CD8-positive, alpha-beta memory T cell (primary cell): ENCODE measurements at places on chromosomes 4 and X.

DNA sequence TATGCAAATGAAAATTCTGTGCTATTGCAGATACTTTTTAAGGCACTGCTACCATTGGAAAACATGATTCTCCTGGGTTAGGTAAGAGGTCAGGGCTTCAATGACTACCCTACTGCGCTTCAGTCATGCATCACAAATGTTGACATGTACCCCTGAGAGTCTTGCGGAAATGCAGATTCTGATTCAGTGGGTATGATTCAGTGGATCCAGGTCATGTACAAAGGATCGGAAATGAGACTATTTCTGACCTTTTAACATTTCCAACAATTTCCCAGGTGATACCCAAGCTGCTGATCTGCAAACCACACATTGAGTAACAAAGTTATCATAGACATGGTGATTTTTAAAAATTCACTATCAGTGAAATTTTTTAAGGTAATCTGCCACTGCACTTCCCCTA is 62.6 kb downstream of the DDX53 start:
- DNase-seq = no peak
- H3K36me3 ChIP-seq = no peaks in the 10 kb centered on the region
- no peaks in the 10 kb centered on the region for H3K4me1 ChIP-seq
- no peaks in the 10 kb centered on the region for H3K27me3 ChIP-seq
- H3K4me3 ChIP-seq = no peak overlapping the region
- H3K27ac ChIP-seq = no peak overlapping the region

- no peak overlapping the region for H3K4me3 ChIP-seq
- H3K27me3 ChIP-seq = no peaks in the 10 kb centered on the region
- no peak for DNase-seq
- H3K4me1 ChIP-seq = peaks cover 3% of the 10 kb centered on the region
Observed at GRCh38 chr4:36348403-36348938, 67.1 kb downstream of the DTHD1 start.

- H3K4me3 ChIP-seq = no peak overlapping the region
- no peak overlapping the region for H3K27ac ChIP-seq
- no peaks in the 10 kb centered on the region for H3K4me1 ChIP-seq
- no peaks in the 10 kb centered on the region for H3K27me3 ChIP-seq
Observed at GRCh38 chr4:179804440-179804839, 2362.2 kb upstream of the AGA start.

DNA sequence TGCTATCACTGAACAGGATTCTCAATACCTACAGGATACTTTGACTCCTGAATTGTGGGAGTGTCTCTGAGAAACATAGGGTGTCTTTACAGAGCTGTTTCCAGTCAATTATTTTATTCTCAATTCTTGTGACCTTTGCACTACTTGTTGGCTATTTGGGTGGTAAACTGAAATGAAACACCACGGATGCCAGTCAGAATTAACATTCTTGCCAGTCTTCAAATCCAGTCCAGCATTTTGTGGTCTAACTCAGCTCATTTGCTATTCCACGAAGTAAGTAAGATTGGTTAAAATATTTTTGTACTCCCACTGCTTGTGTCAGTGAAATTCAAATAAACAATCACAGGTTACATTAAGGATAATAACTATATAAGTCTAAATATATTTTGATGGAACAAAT is 197.9 kb downstream of the ANKRD50 start:
- H3K4me1 ChIP-seq = no peaks in the 10 kb centered on the region
- no peak overlapping the region for H3K27ac ChIP-seq
- H3K27me3 ChIP-seq = no peaks in the 10 kb centered on the region

GRCh38 chr4:117692538-117692937 is 341.7 kb upstream of the NDST3 start:
- DNase-seq = no peak
- no peaks in the 10 kb centered on the region for H3K36me3 ChIP-seq
- no peak overlapping the region for H3K4me3 ChIP-seq

DNA sequence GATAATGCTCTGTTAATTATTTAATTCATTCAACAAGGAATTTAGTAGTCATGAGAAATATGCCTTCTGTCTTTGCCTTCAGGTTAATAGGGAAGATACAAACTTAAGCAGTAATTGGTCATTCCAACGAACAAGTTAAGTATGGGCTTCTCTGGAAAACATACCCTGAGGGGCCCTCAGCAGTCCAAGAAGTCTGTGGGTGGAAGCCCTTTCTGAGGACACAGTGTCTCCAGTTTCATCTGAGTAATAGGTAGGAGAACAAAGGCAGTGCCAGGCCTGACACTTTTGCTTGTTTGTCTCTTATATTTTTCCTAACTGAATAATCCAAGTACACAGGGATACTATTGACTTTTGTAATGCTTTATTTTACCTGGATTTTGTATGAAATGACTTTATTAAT is 262.5 kb downstream of the FBXW7 start:
- no peak overlapping the region for H3K27ac ChIP-seq
- no peak for DNase-seq
- no peak overlapping the region for H3K4me3 ChIP-seq

DNA sequence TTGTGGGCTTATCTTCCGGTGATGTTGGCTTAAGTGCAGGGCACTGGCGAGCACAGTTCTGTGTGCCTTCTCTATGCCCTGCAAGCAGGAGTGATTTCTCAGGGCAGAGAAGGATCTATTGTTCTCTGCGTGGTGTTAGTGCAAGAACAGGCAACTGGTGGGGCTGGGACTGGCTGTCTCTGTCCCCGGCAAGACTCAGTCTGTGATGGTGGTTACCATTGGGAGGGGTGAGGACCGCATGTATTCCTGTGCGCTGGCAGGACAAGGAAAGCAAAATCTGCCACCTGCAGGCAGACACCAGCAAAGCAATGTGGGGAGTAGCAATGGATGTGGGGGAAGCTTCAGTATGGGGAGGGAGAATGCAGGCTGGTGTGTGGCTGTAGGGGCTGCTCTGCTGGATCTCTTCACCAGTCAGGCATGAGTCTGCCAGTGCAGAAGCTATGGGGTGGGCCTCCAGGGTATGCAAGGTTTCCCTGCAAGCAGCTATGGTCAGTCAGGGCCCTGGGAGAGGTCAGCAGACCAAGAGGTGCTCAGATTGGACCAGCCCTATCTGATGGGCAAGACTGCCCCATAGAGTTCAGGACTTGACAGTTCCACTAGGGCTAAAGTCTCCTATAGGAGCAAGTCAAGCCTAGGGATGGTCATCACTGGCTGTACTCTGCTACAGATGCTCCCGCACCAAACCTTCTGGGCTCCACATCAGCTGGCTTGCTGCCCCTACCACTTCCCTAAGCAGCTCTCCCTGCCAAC is 16.8 kb downstream of the PF4 start:
- DNase-seq = no peak
- H3K4me3 ChIP-seq = no peak overlapping the region
- H3K27ac ChIP-seq = no peak overlapping the region
- no peaks in the 10 kb centered on the region for H3K36me3 ChIP-seq

DNA sequence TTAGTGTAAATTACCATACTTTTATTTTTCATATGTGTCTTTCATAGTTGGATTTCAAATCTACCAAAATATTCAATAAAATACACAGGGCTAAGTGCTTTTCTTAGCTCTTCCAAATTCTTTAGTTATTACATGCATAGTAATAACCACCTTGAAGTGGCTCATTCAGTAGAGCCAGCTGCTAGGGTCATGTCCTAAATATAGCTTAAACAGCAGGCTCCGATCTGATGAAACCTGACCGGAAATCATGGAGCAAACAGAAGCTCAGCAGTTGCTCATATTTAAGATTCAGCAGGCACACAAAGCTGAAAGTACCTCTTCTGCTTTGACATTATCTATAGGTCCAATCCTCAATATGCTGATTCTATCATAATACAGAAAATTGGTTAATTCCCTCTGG is 1470.4 kb downstream of the ADGRL3 start:
- H3K4me3 ChIP-seq = no peak overlapping the region
- H3K4me1 ChIP-seq = no peaks in the 10 kb centered on the region
- no peak for DNase-seq
- H3K27ac ChIP-seq = no peak overlapping the region

DNA sequence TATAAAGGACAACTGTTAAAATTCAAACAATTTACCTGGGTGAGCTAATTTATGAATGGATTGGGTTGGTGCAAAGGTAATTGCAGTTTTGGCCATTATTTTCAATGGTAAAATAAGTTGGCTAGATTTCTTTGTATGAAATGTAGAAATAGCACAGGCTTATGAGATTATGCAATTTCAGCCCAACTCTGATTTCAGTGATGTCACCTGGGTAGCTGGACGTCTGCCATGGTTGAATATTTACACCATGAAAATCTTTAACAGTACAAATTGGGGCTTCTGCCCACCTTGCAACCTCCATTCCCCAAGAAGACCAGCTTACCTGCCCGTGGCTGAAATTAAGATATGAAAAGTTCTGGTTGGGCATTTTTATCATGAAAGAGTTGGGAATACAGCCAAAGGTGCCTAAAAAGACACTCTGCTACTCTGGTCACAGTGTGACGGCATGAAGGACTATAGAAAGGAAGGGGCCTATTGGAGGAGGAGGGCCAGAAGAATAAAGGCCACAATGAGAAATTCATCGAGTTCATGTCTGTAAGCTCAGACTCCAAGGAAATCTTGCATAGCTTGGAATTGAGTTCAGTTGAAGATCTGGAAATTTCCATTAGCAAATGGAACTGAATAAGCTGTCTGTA is 29.7 kb downstream of the EGF start:
- DNase-seq = no peak
- no peaks in the 10 kb centered on the region for H3K27me3 ChIP-seq
- H3K4me1 ChIP-seq = no peaks in the 10 kb centered on the region
- no peaks in the 10 kb centered on the region for H3K36me3 ChIP-seq
- no peak overlapping the region for H3K4me3 ChIP-seq

GRCh38 chr4:158958489-158959270 is 144.2 kb upstream of the RAPGEF2 start:
- no peaks in the 10 kb centered on the region for H3K27me3 ChIP-seq
- no peak overlapping the region for H3K27ac ChIP-seq
- no peak overlapping the region for H3K4me3 ChIP-seq
- no peak for DNase-seq

DNA sequence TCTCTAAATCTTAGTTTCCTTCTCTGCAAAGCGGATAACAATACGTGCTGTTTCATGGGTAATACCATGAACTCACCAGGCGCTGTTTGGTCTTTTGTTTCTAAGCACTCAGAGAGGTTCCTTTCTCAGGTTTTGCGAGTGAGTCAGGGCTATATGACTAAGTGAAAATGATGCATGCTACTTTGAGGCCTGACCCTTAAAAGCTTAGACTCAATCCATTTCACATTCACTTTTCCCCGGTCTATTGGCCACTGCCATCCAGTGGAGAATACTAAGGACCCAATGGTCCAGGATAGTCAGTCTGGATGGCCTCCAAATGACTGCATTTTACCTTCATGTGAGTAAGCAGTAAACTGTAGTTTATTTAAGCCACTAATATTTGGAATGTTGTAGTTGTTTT is 400.8 kb upstream of the SLIT2 start:
- no peak overlapping the region for H3K27ac ChIP-seq
- H3K36me3 ChIP-seq = no peaks in the 10 kb centered on the region
- H3K4me3 ChIP-seq = no peak overlapping the region
- no peaks in the 10 kb centered on the region for H3K4me1 ChIP-seq

DNA sequence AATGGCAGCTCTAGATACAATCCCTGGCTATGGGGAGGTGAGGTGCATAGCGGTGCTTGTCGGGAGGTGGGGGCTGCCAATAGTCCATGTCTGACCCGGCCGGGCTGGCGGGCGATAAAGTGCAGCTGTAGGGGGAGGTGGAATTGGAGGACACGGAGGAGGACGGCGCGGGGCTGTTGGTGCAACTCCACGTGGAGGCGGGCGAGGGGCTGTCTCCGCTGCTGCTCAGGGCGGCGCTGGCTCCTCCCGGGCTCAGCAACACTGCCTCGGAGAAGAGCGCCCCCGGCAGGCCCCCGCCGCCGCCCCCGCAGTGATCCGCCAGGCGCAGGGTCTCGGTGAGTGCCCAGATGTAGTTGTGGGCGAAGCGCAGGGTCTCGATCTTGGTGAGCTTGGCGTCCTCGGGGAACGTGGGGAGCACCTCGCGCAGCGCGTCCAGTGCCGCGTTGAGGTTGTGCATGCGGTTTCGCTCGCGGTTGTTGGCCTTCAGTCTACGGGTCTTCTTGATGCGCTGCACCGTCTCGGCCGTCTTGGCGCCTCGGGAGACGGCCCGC is 1.3 kb downstream of the NEUROG2 start:
- no peak overlapping the region for H3K27ac ChIP-seq
- H3K36me3 ChIP-seq = no peaks in the 10 kb centered on the region
- DNase-seq = no peak
- H3K27me3 ChIP-seq = peaks cover 89% of the 10 kb centered on the region

DNA sequence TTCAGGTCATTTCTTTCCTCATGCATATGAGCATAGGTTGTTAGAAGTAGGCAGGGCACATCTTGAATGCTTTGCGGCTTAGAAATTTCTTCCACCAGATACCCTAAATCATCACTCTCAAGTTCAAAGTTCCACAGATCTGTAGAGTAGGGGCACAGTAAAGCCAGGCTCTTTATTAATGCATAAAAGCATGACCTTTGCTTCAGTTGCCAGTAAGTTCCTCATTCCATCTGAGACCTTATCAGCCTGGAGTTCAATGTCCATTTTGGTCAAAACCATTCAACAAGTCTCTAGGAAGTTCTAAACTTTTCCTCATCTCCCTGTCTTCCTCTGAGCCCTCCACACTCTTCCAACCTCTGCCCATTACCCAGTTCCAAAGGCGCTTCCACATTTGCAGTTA is 77.7 kb downstream of the MAP9 start:
- no peaks in the 10 kb centered on the region for H3K4me1 ChIP-seq
- no peak overlapping the region for H3K4me3 ChIP-seq
- no peaks in the 10 kb centered on the region for H3K36me3 ChIP-seq
- H3K27me3 ChIP-seq = no peaks in the 10 kb centered on the region

- no peaks in the 10 kb centered on the region for H3K27me3 ChIP-seq
- no peak overlapping the region for H3K27ac ChIP-seq
- no peak for DNase-seq
- H3K4me3 ChIP-seq = no peak overlapping the region
- H3K36me3 ChIP-seq = no peaks in the 10 kb centered on the region
Observed at GRCh38 chr4:71533121-71533520, 194.3 kb downstream of the SLC4A4 start.

DNA sequence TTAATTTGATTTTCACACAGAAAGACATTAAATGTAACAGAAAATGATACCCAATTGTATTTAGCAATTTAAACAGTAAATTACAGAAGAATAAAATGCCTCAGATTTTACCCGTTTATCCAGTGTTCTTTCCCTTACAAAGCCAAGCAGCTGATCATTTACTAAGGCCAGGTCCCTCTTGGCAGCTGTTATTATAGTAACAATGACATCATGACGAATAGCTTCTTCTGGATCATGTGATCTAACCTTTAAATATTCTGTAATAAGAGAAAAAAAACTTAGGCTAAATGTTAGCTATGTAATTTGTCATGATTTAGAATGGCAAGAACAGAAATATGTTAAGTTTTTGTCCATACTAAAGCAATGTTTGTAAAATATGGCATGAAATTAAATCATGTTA is 69.4 kb downstream of the PDS5A start:
- no peak overlapping the region for H3K27ac ChIP-seq
- no peaks in the 10 kb centered on the region for H3K4me1 ChIP-seq
- H3K4me3 ChIP-seq = no peak overlapping the region
- H3K27me3 ChIP-seq = no peaks in the 10 kb centered on the region
- DNase-seq = no peak
- peaks cover 6% of the 10 kb centered on the region for H3K36me3 ChIP-seq

- peaks cover 41% of the 10 kb centered on the region for H3K4me1 ChIP-seq
- no peaks in the 10 kb centered on the region for H3K36me3 ChIP-seq
- no peak overlapping the region for H3K27ac ChIP-seq
- DNase-seq = no peak
Observed at GRCh38 chr4:77006753-77007353, 57.3 kb downstream of the SEPTIN11 start.

- H3K36me3 ChIP-seq = no peaks in the 10 kb centered on the region
- no peaks in the 10 kb centered on the region for H3K27me3 ChIP-seq
- no peak overlapping the region for H3K27ac ChIP-seq
- H3K4me3 ChIP-seq = no peak overlapping the region
- DNase-seq = no peak
- H3K4me1 ChIP-seq = peaks cover 3% of the 10 kb centered on the region
Observed at GRCh38 chr4:7903791-7904516, 35.7 kb downstream of the AFAP1 start.
